ENCODE measurements at places on chromosomes 4 and X.

DNA sequence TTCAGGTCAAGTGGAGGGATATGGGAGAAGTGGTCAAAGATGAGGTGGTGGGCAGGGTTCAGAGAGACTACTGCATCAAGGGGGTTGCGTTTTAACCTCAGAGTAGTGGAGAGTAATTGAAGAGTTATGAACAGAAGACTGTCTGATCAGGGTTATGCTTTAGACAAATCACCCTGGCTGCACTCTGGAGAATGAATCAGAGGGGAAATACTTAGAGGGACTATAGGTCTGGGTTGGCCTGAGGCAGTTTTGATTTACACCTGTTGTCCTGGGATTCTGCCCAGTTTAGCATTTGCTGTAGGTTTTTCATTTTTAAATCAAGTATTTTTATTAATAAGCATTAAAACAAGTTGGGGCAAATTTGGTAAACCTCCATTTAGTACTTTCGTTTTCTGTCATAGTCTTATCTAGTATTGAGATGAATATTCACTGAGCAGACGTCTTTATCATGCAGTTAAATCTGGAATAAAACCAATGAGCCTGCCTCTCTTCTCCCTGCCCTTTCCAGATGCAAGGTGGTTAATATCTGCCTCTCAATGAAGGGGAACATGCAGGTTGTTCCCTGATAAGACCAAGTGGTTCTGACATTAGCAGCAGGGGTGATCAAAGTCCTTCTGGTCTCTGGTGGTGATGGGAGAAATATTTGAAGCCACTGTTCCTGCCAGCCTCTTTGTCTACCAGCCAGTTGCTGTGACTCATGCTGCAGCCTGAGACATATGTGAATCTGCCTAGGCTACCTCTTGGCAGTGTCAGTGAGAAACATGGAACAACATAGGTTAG, 116.0 kb upstream of the RPS6KA3 start:
- no peak for DNase-seq

GRCh38 chr4:24666316-24666715, 82.0 kb upstream of the DHX15 start:
- DNase-seq, result no peak

- DNase-seq, result no peak
Observed at GRCh38 chrX:37711991-37712390, 26.4 kb downstream of the XK start.

DNA sequence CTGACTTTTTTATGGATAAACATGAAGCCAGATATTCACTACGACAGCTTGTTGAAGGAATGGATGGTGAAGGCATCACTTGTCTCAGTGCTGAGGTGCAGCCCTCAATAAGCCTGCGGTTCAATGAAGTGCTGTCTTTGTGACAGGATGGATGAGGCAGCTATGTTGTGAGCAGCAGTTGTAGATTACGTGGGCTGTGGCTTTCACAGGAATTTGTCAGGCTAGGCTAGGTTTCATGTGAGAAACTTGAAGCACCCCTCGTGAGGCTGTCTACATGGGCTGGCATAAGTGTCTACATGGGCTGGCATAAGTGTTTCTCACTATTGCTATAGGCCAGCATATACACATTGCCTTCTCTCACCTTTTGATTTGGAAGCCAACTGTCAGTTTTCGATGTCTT, 1050.0 kb downstream of the ADGRL3 start:
- DNase-seq, result peak; percentile 6

GRCh38 chrX:46698691-46699090, 60.2 kb downstream of the SLC9A7 start:
- DNase-seq, result no peak

GRCh38 chrX:131734621-131735020, 190.7 kb downstream of the OR13H1 start:
- no peak for DNase-seq

- DNase-seq, result no peak
Observed at GRCh38 chrX:9341291-9342201, 123.3 kb upstream of the TBL1X start.

DNA sequence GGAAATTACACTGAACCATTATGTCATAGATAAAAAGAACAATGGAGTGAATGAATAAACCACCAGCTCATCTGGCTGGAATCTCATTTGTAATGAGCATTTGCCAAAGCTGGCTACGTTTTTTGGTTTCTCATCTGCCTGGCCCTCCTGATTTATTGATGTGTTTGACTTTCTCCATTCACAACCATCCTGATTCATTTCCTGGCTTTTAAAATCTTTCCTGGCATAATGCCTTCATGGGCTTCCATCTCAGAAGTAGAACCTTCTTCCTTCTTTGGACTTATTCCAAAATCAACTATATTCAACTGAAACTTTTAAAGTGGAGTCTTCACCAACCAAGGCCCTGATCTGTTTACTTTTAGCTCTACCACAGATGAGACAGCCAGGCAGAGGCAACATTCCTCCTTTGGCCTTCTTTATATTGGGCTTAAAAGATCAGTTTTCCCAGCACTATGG, 36.0 kb upstream of the ARSJ start:
- DNase-seq, result peak; percentile 84

DNA sequence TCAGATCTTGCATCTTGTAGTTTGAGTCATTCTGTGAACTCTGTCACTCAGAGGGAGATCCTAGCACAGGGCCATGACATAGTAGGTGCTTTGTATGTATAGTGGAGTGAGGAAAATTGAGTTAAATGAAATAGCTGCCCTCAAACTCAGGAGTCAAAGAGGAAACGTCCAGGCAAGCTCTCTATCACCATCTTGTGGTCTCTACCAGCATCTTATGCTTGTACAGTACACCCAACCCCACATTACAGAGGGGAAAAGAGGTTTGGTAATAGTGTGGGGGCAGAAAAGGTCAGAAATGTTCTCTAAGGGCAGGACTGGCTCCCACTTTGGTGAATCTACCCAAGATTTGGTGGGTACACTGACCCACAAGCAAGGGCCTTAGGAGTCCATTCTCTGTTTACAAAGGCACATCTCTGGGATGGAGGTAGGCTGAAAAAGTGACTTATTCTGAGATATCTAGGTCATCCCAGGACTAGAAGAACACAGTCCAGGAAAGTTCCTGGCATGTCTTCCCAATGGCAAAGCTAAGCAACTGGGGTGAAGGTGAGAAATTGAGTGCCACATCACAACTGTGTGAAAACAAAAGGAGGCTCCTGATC, 131.8 kb downstream of the OR13H1 start:
- peak; percentile 14 for DNase-seq

- no peak for DNase-seq
Observed at GRCh38 chr4:120685756-120686278, 236.7 kb downstream of the PRDM5 start.

GRCh38 chr4:34289489-34289888, 1954.8 kb downstream of the ARAP2 start:
- no peak for DNase-seq

GRCh38 chr4:95272797-95273196, 276.0 kb downstream of the UNC5C start:
- no peak for DNase-seq

- no peak for DNase-seq
Observed at GRCh38 chr4:139720806-139721205, 55.2 kb downstream of the MGST2 start.

GRCh38 chrX:146186540-146186939, 368.9 kb downstream of the SLITRK2 start:
- no peak for DNase-seq

DNA sequence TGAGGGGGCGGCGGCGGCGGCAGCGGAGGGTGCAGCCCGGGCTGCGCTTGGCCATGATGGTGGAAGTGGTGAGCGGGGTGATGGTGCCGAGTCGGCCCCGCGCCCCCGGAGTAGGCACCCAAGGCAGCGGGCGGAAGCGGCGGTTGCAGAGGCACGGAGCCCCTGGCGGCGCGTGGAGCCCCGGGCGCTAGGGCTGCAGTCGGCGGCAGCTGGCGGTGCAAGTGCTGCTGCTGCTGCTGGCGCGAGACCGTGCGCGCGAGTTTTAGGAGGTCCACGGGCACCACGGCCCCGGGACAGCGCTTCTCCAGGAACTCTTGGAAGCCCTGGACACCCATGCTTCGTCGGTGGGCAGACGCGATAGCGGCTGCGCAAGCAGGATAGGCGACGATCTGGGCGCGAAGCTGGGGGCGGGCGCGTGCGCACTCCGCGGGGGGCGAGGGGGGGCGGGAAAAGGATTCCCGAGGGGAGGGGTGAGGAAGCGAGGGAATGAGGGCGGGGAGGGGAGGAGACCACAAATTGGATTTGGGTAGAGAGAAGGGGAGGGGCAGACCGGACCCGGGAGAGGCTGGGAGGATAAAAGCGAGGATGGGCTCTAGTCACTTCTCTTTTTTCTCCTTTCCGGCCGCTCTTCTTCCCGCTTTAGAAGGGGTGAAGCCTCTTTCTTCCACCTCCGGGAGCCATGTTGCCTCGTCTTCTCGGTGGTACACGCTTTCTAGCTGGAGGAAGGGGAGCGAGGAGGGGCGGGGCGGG, at the start of gene FAM120C:
TSS of gene FAM120C (minus strand) at position 391 of the 750 bp plus-strand sequence. CDS start at position 335, 56 bp downstream.
- DNase-seq, result peak; percentile 86

DNA sequence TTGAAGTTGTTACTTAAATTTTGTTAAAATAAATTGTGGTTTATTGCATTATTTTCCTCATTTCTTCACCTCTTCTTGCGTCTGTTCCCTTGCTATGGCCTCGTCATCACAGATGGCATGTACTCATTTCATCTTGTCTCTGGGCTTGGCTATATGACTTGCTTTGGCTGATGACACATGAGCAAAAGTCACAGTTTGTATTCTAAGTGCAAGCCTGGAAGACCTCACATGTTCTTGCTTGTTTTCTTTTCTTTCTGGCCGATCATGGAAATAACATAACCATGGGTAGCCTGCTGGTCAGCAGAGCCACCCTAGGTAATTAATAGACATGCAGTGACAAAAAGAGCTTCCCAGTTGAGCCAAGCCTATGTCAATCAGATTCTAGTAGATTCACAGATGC, 527.9 kb downstream of the SPRY1 start:
- no peak for DNase-seq

DNA sequence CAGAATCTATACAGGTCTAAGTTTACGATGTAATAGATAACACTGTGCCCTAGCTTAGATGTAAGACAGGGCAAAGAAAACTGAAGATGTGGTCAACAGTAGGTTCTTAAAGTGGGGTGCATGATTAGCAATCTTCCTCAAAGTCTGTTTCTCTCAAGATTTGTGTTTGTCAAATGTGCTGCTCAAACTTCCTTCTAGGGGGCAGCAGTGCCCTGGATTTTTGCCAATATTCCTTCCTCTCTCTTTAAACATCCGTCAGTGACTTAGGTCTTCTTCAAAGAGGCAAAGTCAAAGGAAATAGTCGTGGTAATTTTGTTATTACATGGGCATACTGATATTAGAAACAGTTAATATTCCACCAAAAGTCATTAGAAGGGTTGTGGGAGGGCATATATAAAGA, 4.2 kb upstream of the PDHA2 start:
- DNase-seq, result peak; percentile 6

DNA sequence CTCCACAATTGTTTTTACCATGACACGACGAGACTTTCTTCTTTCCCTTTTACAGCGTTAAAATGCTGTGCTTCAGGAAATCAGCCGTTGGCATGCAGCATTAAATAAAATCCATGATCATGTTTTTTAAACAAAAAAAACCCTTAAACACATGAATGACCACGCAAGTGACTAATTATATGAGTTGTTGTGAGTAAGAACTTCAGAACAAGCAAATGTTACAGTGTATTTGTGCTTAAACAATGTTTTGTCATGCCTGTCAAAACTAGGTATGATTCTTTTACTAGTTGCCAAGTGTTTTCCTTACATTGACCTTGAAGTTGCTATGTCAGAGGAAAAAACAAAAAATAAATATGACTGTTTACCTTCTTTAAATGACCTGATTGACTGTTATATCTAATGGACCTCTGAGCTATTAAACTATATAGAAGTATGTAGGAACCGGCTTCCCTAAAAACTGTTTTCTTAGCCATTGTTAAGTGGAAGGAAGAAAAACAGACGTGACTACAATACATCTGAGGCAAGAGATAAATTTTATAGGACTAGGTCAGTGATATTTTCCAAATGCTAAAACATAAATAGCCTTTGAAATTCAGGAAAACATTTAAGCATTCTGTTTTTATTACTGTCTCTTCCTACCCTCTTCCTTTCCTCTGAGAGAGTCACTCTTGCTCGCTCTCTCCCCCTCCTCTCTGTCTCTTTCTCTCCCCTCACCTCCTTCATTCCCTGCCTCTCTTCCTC, 197.1 kb downstream of the PALLD start:
- no peak for DNase-seq

- DNase-seq, result peak; percentile 17
Observed at GRCh38 chrX:48558271-48558670, 16.0 kb upstream of the RBM3 start.

DNA sequence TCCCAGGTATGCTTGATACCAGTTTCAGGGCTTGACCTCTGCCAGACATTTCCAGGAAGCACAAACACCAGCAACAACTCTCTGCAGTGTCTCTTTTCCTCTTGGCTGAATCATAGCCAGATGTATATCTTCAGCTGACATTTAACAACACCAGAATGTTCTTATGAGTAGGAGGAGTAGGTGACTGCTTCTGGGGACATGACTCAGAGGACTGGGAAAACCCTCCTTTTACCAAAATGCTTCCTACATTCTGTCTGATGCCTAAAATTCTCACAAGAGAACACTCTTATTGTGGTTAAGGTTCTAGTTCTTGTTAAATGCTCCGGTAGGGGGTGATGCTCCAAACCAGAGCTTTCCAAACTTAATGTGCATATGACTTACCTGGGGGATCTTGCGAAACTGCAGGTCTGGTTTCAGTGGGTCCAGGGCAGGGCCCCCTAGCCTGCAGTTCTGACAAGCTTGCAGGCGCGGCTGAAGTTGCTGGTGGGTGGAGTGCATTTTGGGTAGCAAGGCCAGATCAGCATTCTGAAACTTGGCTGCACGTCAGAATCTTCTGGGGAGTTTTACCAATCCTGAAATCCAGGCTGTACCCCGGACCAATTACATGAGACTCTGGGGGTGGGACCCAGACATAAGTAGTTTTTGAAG, 329.3 kb upstream of the RPS6KA3 start:
- DNase-seq, result no peak

- DNase-seq, result no peak
Observed at GRCh38 chrX:27998666-27999065, 17.4 kb upstream of the DCAF8L1 start.

DNA sequence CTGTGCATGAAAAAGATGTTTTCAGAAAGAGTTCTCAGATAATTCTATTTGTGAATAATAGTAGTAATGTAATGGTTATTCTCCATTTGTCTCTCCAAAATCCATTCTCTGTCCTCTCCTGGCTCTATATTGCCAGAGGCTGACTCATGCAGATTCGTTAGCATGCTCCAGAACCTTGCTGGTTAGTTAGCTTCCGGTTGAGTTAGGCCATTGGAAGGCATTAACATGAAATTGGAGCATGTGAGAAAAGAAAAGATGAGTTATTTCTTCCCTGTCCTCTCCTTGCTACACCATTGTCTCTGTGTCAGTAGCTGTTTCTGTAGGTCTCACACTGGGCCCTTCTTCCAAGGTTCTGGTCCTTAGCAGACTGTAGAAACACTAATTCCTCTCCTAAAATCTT, 23.5 kb upstream of the PRDM8 start:
- no peak for DNase-seq

- no peak for DNase-seq
Observed at GRCh38 chr4:108010167-108010566, 20.5 kb downstream of the HADH start.

GRCh38 chr4:150725957-150726523, 144.1 kb downstream of the MAB21L2 start:
- DNase-seq, result no peak

DNA sequence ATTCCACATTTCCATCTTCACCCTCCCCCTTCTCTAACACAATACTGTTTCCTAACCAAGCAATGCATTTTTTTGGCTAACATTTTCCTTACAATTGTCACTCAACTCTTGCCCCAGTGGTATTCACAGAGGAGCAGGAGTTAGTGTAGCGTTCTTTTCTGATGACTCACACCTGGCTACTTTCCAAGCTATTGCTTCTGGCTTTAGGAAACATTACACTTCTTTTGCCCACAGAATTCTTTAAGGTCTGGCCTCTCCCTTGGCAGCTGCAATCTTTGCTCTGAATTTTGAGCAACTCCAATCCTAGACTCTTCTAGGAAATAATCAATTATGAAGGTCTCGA, 27.5 kb upstream of the PDGFC start:
- peak; percentile 78 for DNase-seq
